Pons (tissue), 1 donor: ENCODE measurements at places on chromosomes 2 and 18.

- DNase-seq = no peak
Observed at GRCh38 chr2:196099916-196100315, 31.3 kb upstream of the DNAH7 start.

DNA sequence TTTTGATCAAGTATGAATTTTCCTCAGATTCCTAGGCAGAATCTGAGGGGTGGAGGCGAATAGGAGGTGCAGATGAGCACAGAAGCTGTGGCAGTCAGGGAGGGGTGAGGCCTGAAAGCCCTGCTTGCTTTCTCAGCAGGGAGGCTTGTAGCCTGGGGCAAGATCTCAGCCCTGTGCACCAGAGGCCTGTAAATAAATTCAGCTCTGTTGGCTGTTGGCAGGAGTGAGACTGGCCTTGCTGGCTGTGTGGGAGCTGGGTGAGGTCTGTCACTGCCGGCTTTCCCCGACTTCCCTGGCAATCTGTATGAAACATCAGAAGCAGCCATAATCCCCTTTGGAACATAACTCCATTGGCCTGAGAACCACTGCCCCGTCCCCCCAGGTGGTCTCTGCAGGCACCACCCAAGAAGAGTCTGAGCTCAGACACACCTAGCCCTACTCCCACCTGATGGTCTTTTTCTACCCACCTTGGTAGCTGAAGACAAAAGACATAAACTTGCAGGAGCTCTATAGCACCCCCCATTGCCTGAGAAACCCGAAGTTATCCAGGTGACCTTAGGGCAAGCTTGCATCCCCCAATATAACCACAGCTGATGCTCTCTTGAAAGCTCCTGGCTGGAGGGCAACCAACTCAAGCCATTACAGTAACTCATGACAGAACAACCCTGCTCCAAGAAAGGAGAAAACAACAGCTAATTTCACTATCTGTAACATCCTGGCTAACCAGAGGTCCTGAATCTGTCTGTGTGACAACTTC, 32.3 kb downstream of the EVA1A start:
- DNase-seq = no peak

DNA sequence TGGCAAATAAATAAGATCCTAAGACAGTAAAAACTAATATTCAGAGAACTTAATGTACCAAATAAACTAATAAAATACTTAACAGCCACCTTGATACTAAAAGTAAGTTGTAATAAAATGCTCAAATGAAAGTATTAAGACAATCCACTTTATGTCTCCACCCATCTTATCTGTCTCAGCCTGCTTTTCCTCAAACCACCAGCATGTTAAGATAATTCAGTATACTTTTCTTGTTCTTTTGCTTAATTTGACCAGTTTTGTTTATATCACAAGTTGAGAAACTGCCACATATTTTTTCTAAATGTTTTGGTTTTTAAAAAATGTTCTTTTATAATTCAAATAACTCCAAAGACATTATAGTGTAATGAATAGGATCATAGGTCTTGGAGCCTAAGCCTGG, 142.0 kb downstream of the MBD5 start:
- DNase-seq = no peak

DNA sequence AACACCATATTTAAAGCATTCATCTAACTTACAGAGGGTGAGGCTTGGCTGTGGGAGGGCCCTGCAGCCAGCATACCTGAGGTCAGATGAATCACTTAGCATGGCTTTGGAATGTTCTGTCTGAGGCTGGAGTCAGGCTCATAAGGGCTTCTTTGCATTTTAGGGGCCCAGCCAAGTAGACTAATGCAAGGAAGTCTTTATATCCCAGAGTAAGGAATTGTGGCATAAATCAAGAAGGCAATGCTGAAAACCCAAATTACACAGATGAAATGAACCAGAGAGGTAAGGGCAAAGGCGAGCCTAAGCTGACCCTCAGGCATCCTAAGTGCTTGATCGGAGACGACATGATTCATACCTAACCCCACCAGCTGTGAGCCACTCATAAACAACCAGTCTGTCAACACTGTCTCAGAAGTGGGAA, 383.6 kb downstream of the DCC start:
- no peak for DNase-seq
